Right cardiac atrium (tissue), 5 donors: ENCODE measurements at places on chromosomes 13 and 19.

DNA sequence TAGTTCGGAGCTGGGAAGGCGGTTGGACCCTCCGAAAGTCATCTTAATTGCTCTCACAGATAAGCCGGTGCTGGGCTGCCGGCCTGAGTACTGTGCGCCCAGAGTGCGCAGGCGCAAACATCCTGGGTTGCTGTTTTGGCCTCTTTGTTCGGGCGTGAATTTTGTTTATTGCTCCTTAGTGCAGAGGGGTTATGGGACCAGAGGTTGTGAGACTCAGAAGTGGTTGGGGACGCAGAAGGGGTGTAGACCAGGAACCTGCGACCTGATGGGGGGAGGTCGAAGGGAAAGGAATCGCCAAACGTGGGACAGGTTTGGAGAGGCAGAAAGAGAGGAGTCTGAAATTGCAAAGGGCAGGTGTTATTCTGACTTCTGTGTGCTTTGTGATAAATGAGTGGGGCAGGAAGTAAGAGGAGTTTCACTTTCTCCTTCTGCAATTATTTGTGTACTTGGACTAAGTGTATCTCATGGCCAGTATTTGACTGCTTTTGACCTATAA, 607 bp upstream of the ZNF566 start:
- DNase-seq = peak; percentile 83

DNA sequence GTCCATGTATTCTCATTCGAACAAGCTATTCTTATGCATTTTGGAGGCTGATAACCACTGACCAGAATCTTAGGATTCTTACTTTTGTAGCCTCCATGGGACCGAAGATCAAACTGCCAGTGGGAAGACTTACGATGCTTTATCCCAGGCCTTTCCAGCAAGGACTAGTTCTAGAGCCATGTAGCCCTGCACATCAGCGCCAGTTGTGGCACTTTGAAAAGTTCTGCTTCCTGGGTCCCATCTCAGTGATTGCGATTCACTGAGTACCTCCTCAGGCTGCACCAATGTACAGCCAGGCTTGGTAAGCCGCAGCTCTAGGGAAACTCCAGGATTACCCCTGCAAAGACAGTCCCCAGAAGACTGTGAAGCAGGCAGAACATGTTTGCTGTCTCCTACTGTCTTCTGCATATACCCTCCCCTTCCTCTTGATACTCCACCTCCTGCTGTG, 18.9 kb upstream of the ENOX1 start:
- DNase-seq = no peak

DNA sequence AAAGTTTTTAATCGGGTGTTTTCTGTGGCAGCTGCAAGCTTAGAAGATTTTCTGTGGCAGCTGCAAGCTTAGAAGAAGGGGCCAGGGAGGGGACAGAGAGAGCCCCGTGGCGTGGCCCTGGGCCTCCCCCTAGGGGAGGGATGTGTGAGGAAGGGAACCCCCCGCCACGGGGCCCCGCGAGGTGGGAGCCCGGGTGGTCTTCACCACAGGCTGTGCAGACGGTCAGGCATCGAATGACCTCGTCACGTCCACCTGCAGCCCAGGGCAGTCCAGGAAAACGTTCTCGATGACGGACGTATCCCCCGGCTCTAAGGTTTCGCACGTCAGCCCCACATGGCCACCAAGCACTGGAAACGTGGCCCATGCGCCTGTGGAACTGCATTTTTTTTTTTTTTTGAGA, 8.6 kb downstream of the POLR2E start:
- peak; percentile 41 for DNase-seq

GRCh38 chr19:1783874-1784273, 28.2 kb downstream of the ATP8B3 start:
- DNase-seq = peak; percentile 21

GRCh38 chr13:22108283-22108942, 437.5 kb downstream of the FGF9 start:
- no peak for DNase-seq

DNA sequence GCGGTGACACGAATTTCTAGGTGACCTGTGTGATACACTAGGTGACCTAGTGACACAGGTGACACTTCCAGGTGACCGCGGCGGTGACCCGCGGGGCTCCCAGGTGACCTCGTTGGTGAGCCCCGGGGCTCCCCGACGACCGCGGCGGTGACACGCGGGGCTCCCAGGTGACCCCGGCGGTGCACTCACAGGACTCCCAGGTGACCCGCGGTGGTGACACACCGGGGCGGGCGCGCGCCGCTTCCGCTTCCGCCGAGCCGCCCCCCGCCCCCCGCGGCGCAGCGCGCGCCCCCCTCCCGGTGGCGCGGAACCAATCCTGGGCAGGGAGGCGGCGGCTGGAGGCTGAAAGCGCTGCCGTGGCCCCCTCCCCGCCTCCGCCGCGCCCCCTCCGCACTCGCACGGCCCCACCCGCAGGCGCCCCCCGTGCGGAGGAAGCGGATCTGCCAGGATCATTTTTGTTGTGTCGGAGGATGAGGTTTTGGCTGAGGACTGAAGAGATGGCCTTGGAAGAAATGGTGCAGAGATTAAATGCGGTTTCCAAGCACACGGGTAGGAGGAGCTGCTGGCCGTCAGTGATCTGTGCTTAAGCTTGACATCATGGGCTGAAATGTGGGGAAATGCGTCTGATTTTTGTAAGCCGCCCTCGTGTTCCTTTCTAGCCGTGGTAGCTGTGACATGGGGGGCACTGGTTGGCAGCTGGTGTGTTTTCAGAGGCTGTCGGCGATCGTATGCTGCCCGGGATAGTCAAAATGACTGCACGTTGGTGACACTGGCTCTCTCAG, at the start of gene MCF2L:
TSS of gene MCF2L (plus strand) at position 305 of the 782 bp plus-strand sequence. CDS start at position 471, 166 bp downstream.
- DNase-seq = peak; percentile 67

- DNase-seq = no peak
These were observed 474.2 kb upstream of the SLC10A2 start for GRCh38 chr13:103540382-103540765.

- DNase-seq = no peak
These were observed 575.1 kb downstream of the EFNB2 start for GRCh38 chr13:105960326-105960725.

DNA sequence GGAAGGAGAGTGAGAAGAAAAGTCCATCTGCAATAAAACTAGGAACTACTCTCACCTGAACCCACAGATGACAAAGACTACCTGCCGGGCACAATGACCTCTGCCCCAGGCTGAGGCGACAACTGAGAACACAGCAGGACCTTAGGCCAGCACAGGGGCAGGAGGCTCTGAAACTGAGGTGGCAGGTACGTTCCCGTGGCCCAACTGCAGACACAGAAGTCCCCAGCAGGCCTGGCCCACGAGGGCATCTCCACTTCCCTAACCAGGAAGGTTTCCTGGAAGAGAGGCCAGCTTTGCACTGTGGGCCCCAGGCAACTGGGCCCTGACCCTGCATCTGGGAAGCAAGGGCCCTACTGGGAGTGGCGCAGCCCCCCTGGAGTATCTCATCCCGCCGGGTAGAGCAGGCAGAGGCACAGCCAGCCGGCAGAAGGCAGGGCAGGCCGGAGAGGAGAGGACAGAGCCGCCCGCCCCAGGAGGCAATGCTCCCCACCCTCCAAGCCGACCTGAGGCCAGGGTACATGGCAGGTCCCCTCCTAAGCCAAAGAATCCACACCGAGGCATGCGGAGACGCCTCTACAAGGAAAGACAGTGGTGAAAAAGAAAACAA, 32.7 kb downstream of the STK24 start:
- no peak for DNase-seq

- no peak for DNase-seq
These were observed 321.9 kb downstream of the FOXO1 start for GRCh38 chr13:40344270-40345148.

- no peak for DNase-seq
These were observed 370.7 kb downstream of the COG6 start for GRCh38 chr13:40026174-40026585.

DNA sequence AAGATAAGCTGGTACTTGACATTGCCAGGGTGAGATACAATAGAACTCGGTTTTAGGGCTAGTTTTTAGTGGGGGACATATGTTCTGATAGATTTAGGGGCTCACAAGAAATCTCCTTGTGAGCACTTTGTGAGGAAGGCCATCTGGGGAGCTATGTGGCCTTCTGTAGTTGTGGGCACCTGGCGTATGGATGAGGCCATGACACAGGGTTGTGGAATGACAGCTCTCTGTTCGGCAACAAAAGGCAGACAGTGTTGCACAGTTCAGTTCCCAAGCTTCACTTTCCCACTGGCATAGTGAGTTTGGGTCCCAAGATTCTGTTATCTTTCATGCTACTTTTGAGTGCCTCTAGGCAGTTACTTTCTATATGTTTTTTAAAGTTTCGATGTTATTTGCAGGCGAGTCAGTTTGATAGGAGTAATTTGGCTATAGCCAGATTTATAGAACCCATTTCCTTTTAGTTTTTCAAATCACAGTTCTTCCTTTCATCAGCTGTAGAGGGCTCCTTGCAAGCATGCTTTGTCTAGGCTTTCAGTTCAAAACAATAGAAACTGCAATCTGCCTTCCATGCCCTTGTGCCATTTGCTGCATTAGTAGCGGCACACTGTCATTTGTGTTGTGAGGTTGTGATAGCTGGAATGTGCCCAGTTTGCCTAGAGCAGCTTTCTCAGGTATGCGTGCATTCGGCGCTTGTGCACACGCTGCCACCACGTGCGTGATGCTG, 70.6 kb upstream of the TEX29 start:
- no peak for DNase-seq

DNA sequence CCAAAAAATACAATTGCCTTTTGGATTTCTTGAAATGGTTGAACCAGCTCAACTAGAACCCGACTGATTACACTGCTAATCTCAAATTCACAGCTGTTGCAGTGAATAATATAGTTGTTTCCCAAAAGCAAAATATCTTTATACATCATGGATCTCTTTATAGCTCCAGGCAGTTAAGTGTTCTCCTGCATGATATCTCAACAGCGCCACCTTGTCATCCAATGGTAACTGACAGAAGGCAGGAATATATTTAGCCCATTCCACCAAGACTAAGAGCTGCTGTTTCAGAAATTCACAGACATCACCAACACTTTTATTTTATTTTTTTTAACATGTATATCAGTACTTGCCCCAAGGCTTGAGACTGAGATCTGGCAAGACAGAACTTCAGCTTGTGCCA, 1141.0 kb upstream of the PRR20A start:
- DNase-seq = no peak

GRCh38 chr13:76131551-76131950, 495.4 kb downstream of the LMO7 start:
- no peak for DNase-seq
